ENCODE measurements at places on chromosomes 13 and 19.

DNA sequence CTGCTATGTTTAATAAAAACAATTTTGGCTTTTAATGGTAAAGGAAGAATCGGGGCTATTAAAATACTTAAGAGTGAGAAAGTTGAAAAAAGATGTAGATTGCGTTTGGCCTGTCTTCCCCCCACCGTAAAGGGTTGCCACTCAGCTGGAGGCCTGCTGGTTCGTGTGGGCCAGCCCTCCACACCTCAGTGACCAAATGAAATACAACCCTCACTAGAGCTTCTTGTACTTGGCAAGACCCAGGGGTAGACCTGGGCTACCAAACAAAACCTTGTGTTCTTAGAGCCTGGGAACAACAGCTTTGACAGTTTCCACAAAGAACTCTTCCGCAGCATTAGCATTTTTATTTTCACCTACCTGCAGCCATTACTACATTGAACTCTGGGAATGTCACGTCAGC, 152.8 kb upstream of the PABPC3 start:
- no peak for DNase-seq

DNA sequence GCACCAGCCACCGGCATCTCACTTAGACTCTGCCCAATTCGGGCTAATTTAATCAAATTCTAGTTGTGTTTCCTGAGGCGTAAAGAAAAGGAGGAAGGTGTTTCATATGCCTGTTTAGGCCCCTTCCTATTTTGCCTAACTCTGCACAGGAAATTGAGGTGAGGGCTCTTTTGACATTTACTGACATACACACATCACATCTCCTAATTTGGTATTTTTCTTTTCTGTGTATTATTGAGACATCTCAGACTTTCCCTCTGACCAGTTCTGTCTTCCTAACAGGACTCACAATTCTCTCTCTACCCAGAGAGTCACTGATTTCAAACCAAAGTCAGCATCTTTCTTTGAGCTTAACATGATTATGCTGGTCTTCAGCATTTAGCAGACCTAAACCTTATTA, 7.9 kb downstream of the CEACAM3 start:
- DNase-seq, result no peak

- DNase-seq, result no peak
Observed at GRCh38 chr13:44698066-44698465, 121.9 kb upstream of the TSC22D1 start.

- peak; percentile 35 for DNase-seq
Observed at GRCh38 chr13:37481011-37481884, 117.3 kb downstream of the POSTN start.

DNA sequence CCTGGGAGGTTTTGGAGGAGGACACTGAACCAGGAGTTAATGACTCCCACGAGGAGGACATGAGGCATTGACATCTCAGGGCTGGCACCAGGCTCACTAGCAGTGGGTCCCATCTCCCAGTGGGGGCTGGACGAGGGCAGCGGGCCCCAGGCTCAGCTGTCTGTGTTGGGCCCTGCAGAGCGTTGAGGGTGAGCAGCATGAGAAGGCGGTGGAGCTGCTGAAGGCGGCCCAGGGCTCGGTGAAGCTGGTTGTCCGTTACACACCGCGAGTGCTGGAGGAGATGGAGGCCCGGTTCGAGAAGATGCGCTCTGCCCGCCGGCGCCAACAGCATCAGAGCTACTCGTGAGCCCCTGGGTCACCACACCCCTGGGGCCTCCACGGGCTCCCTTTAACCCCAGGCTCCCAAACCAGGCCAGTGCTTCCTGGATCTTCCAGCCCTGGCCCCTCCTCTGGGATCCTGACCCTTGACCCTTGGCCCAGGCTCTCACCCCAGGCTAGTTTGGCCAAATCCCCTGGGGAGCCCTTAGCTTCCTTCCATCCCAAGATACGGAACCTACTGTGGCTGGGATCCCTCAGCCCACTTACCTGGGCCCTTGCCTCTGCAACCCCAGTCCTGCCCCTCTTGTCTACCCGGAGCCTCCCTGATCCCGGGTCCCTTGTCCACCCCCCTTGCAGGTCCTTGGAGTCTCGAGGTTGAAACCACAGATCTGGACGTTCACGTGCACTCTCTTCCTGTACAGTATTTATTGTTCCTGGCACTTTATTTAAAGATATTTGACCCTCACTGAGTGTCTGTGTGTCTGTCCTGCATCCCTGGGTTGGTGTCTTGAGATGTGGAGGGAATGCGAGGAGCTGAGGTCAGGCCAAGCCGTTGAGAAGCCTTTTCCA, 1.0 kb downstream of the C19orf73 start:
- no peak for DNase-seq
